ENCODE measurements at places on chromosomes 11 and 22.

DNA sequence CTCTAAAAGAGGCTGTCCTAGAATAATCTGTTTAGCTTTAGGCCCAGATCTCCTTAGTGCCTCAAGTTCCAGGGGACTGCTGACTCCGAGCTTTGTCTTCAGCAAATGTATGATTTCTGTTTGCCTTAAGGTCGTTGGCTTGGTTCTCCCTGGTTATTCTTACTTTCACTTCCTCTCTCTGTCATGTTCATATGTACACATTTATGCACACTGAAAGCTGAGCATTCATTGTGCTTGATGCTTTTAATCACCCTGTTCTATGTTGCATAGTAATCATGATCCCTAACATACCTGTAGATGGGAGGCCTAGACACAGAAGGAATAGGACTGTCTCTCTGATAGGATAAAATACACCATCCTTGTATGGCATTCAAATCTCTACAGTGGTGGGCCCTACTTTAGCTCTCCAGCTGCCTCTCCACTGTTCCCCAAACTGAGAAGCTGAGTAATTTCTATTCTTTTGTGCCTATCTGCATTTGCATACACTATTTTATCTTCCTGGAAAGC, 7.2 kb downstream of the PPFIBP2 start:
- DNase-seq: no peak

- DNase-seq: no peak
Measured at GRCh38 chr22:40334060-40334459, 12.2 kb upstream of the ADSL start.

GRCh38 chr22:38881997-38882879, 10.2 kb upstream of the CBX6 start:
- no peak for DNase-seq

DNA sequence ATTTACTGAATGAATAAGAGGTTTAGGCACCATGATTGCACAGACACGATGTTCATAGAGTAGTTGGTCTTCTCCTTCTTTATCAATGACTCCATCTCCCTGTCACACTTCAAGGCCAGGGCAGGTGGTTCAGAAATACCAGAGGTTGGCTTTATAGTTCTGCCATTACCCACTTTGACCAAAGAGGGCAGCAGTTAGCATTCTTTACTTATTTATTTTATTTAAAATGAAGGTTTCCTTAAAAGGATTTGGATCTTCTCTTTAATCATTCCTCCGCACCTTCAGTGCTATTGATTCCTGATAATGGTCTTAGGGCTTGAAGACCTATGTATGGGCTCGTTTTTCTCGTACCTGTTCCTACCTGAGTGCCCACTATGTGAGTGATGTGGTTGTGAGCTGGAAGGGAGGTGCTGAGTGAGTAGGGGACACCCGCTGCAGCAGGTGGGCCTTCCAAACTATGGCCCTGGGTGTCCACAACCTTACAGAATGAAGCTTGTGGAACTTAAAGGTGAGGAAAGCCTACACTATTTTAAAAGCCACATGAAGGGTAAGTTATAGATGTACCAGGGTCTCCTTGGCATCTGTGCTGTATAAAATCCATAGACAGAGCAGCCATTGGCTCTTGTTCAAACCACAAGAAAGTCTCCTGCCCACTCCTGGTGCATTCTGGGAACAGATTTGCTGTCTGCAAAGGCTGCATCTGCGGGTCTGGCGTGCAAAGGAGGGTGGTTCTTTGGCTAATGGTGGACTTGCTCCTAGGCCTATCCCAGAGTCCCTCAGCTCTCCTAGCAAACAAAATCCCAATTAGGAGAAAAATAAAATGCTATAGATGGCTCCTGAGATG, 35.0 kb downstream of the TIMP3 start:
- DNase-seq: no peak

DNA sequence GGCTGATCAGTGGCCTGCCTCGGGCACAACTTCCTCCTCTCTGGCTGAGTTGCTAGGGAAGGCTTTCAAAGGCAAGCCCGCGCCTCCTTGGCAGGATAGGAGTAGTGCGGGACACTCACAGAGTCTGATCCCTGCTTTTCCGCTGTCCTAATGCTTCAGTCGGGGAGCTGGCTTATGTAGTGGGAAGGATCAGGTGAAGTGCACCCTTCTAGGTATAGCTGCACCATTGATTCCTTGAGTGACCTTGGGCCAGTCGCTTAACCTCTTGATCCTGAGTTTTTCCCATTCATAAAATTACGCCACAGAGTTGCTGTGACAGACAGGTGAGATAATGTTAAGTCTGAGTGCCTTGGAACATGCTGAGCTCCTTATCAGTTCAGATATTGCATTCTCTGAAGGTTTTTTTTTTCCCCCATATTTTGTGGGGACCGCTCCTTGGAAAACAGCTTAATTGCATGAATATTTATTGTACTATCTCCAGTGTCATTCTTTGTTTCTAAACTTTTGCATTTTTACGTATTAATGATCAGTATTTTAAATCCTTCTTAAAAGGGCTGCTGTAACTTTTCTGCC, 961 bp downstream of the IPO7 start:
- no peak for DNase-seq

Data from stimulated activated CD4-positive, alpha-beta T cell treated with anti-CD3 and anti-CD28 coated beads, Interleukin-1b, Interleukin-23, amount 100 ng/mL, for 24 hours (primary cell).